Urinary bladder (tissue), 4 donors: ENCODE measurements at places on chromosomes 1 and 21. TPM values are rescaled to one million over a fixed set of nuclear protein-coding genes. Genes with fewer than 3 reads are reported as not detected.

Gene RBM11
- 0.85 TPM for total RNA-seq

Gene DENND2D
- 23.9 TPM for total RNA-seq

Gene PRMT6
- total RNA-seq = 19.6 TPM

Gene SAMD13
- total RNA-seq = 8.1 TPM

Gene ADAM30
- not detected for total RNA-seq

Gene ENAH
- total RNA-seq = 229 TPM

Gene NUAK2
- 0.90 TPM for total RNA-seq

Gene DSCAM
- 0.21 TPM for total RNA-seq

Gene CA14
- total RNA-seq = 0.37 TPM

Gene ACTL8
- total RNA-seq = not detected

Gene TPTE
- total RNA-seq = not detected

Gene OR2T35
- total RNA-seq = not detected

Gene DHCR24
- 22.6 TPM for total RNA-seq

Gene OTUD3
- 11.8 TPM for total RNA-seq

Gene HPDL
- 0.74 TPM for total RNA-seq
